ENCODE measurements at places on chromosomes 13 and 19. TPM values are rescaled to one million over a fixed set of nuclear protein-coding genes. Genes with fewer than 3 reads are reported as not detected.

DNA sequence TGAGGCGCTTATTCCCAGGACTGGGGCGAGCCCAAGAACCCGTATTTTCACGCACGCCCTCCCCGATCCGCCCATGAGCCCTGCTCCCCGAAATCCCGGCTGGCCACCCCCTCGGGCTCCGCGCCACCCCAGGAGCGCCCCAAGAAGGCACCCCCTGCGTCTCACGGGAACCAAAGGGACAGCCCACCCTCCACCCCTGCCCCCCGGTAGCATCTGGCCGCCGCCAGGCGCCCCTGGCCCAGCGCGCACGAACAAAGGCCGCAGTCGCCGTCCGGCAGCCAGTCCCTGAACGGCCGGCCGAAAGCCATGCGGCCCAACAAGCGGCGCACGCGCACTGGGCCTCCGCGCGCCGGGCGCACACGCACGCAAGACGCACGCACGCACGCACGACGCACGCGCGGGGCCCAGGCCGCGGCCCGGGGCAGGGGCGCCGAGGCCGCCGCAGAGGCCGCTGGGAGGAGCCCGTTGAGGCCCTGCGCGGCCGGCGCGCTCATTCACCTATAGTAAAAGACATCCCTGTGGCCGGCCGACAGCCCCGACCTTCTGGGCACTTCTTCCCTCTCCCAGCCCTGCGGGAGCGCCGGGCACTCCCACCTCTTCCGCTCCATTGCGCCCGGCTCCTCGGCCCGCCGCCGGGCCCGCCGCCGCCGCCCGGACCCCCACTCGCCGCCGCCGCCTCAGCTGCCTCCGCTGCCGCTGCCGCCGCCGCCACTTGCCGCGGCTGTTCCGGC lies 476 bp downstream of the MBD3 start:
- peak overlapping the region; percentile 89 for H3K4me3 ChIP-seq
- H3K27ac ChIP-seq, result peak overlapping the region; percentile 84
- peak; percentile 22 for DNase-seq
- H3K36me3 ChIP-seq, result peaks cover 8% of the 10 kb centered on the region
- H3K4me1 ChIP-seq, result peaks cover 17% of the 10 kb centered on the region

GRCh38 chr19:18385675-18386542 lies at the start of gene GDF15:
GDF15 (plus strand) TSS chr19:18386158; CDS start chr19:18386190, 32 bp downstream.
- DNase-seq, result no peak
- H3K4me3 ChIP-seq, result no peak within 1 kb of the TSS
- H3K27me3 ChIP-seq, result no peaks in the 10 kb centered on the region
- no peaks in the 10 kb centered on the region for H3K36me3 ChIP-seq
- peaks cover 3% of the 10 kb centered on the region for H3K4me1 ChIP-seq

- H3K4me1 ChIP-seq, result no peaks in the 10 kb centered on the region
- DNase-seq, result no peak
- H3K36me3 ChIP-seq, result no peaks in the 10 kb centered on the region
- H3K27me3 ChIP-seq, result no peaks in the 10 kb centered on the region
- H3K4me3 ChIP-seq, result no peak overlapping the region
Measured at GRCh38 chr13:34886987-34887386, 55.1 kb upstream of the NBEA start.

DNA sequence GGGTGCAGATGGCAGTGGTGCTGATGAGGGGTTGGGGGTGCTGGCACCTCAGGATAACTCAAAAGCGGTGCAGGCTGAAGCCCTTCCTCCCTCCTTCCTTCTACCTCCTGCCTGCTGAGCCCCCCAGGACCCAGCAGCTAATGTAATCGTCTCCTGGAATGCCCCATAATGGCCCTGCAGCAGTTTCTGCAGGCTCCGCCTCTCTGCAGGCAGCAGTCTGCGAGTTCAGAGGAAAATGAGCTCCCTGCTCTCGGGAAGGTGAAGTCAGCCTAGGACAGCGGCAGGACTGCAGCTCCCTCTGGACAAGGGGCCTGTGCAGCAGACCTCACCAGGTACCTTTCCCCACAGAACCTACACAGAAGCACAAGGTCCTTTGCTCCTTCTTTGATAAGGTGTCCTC lies 130.9 kb downstream of the ZDHHC20 start:
- H3K4me3 ChIP-seq, result no peak overlapping the region
- no peaks in the 10 kb centered on the region for H3K36me3 ChIP-seq
- no peak overlapping the region for H3K27ac ChIP-seq
- H3K27me3 ChIP-seq, result no peaks in the 10 kb centered on the region
- no peak for DNase-seq

DNA sequence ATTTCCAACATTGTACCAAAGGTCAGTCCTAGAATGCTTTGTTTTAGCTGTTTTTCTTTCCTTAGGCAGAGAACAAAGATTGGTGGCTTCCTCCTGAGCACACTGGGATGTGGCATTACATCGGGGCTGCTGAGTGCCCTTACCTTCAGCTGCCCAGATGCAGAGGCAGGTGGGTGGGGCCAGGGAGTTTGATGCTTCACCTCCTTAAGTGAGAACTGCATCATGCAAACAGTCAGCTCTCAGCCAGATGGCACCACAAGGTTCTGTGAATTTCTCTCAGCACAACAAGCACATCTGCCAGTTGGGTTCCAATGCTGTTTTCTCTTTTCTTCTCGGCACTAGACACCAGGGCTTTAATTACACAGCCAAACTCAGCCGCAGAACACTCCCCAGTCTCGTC lies 87.4 kb upstream of the UBL3 start:
- H3K27me3 ChIP-seq, result no peaks in the 10 kb centered on the region
- H3K4me3 ChIP-seq, result no peak overlapping the region
- no peaks in the 10 kb centered on the region for H3K4me1 ChIP-seq
- no peak overlapping the region for H3K27ac ChIP-seq

GRCh38 chr13:43360171-43360570 lies 336.8 kb downstream of the DNAJC15 start:
- H3K27ac ChIP-seq, result no peak overlapping the region
- no peaks in the 10 kb centered on the region for H3K36me3 ChIP-seq
- no peaks in the 10 kb centered on the region for H3K27me3 ChIP-seq
- no peak for DNase-seq

DNA sequence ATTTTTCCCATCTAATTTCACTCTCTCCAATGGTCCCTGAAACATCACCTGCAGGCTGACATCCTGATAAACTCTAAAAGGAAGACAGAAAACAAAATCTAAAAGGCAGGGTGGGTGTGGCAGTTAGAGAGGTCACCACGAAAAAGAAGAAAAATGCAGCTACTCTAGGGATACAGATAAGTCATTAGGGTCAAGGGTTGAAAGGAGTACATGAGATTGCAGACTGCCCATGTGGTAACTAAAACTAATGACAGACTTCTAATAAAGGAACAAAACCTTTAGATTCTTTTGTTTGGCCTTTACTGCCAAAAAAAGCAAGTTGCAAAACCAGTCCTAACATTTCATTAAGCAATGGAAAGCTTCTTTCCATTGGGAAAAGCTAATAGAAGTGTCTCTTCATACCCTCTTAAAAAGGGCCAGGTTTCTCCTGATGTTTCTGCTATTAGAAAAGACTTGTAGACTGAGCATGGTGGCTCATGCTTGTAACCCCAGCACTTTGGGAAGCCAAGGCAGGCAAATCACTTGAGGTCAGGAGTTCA lies 31.0 kb downstream of the THSD1 start:
- H3K36me3 ChIP-seq, result peaks cover 6% of the 10 kb centered on the region
- no peaks in the 10 kb centered on the region for H3K27me3 ChIP-seq
- H3K4me1 ChIP-seq, result no peaks in the 10 kb centered on the region
- H3K4me3 ChIP-seq, result no peak overlapping the region
- no peak overlapping the region for H3K27ac ChIP-seq

GRCh38 chr13:46698910-46699460 lies 98.0 kb downstream of the ESD start:
- peak overlapping the region; percentile 47 for H3K27ac ChIP-seq
- no peaks in the 10 kb centered on the region for H3K27me3 ChIP-seq
- H3K36me3 ChIP-seq, result peaks cover 35% of the 10 kb centered on the region
- DNase-seq, result no peak
- H3K4me3 ChIP-seq, result peak overlapping the region; percentile 1

DNA sequence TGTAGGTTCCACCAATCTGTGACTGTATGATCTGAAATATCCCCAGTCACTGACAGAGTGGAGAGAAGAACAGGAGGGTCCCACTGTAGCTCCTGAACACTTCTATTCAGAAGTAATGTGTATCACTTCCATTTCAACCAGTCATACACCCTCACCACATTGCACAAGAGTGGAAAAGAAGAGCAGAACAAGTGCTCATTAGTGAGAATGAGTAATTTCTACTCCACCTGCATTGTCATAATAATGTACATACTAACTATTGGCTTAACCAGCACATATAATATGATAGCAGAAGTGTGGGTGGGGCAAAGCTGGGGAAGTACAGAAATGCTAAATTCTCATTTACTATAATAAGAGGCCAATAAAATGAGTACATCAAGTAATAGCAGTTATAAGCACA lies 342.7 kb downstream of the LMO7 start:
- H3K27me3 ChIP-seq, result no peaks in the 10 kb centered on the region
- no peaks in the 10 kb centered on the region for H3K4me1 ChIP-seq
- no peak overlapping the region for H3K4me3 ChIP-seq

- H3K4me3 ChIP-seq, result no peak overlapping the region
- no peak for DNase-seq
- H3K27ac ChIP-seq, result no peak overlapping the region
- H3K4me1 ChIP-seq, result no peaks in the 10 kb centered on the region
Measured at GRCh38 chr13:76656056-76656455, 230.1 kb downstream of the KCTD12 start.

DNA sequence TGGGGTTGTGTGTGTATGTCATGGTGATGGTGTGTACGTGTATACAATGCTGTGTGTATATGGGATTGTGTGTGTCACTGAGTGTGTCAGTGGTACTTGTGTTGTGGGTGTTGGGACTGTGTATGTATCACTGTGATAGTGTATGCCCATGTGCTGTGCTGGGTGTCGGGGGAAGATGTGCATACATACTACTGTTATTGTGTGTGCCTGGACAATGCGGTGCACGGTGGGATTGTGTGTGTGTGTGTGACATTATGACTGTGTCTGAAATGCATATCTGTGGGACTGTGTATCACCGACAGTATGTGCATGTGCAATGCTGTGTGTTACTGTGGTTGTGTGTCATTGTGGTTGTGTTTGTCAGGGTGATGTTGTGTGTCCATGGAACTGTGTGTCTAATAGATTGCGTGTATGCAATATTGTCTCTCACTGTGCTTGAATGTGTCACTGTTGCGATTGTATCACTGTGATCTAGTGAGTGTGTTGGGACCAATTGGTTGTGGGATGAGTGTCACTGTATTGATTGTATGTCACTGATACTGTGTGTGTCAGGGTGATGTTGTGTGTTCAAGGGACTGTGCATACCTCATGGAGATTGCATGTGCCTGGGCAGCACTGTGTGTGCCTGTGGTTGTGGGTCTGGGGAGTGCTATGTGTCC lies 11.0 kb upstream of the BBC3 start:
- H3K27me3 ChIP-seq, result no peaks in the 10 kb centered on the region
- peaks cover 27% of the 10 kb centered on the region for H3K4me1 ChIP-seq
- no peak overlapping the region for H3K4me3 ChIP-seq
- DNase-seq, result no peak
- H3K27ac ChIP-seq, result peak overlapping the region; percentile 58

- H3K27ac ChIP-seq, result no peak overlapping the region
- H3K36me3 ChIP-seq, result peaks cover 32% of the 10 kb centered on the region
- H3K27me3 ChIP-seq, result no peaks in the 10 kb centered on the region
- peaks cover 3% of the 10 kb centered on the region for H3K4me1 ChIP-seq
- no peak for DNase-seq
- no peak overlapping the region for H3K4me3 ChIP-seq
Measured at GRCh38 chr19:6734096-6734696, 3.2 kb downstream of the GPR108 start.

- H3K4me1 ChIP-seq, result no peaks in the 10 kb centered on the region
- no peak overlapping the region for H3K4me3 ChIP-seq
- DNase-seq, result no peak
- H3K27ac ChIP-seq, result no peak overlapping the region
- H3K36me3 ChIP-seq, result no peaks in the 10 kb centered on the region
Measured at GRCh38 chr13:42420304-42420703, 148.4 kb downstream of the AKAP11 start.

DNA sequence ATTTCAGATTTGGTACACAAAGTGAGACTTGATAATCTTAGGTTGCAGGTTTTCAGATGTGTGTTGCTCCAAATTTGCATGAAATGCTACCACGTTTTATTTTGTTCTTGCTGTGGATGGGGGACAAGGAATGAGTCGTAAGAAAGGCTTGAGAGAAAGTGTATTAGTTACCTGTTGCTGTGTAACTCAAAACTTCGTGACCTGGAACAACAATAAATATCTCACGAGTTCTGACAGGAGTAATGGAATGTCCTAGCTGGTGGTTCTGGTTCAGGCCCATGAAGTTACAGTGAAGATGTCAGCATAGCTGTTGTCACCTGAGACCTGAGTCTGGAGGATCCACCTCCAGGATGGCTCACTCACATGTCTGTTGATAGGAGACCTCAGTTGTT lies 1.2 kb downstream of the ZNF8 start:
- no peak overlapping the region for H3K27ac ChIP-seq
- no peaks in the 10 kb centered on the region for H3K4me1 ChIP-seq
- no peaks in the 10 kb centered on the region for H3K27me3 ChIP-seq
- no peak for DNase-seq
- peaks cover 22% of the 10 kb centered on the region for H3K36me3 ChIP-seq

GRCh38 chr19:16328824-16329482 lies 4.3 kb downstream of the KLF2 start:
- H3K27me3 ChIP-seq, result no peaks in the 10 kb centered on the region
- no peak for DNase-seq
- peaks cover 5% of the 10 kb centered on the region for H3K4me1 ChIP-seq
- H3K4me3 ChIP-seq, result no peak overlapping the region

GRCh38 chr19:41310033-41310831 lies at the start of gene CCDC97:
CCDC97 (plus strand) TSS chr19:41310172; CDS start chr19:41310311, 139 bp downstream.
- peak within 1 kb of the TSS; percentile 93 for H3K27ac ChIP-seq
- peak; percentile 89 for DNase-seq
- peak within 1 kb of the TSS; percentile 86 for H3K4me3 ChIP-seq
- no peaks in the 10 kb centered on the region for H3K27me3 ChIP-seq

- H3K4me1 ChIP-seq, result no peaks in the 10 kb centered on the region
- no peaks in the 10 kb centered on the region for H3K27me3 ChIP-seq
- H3K4me3 ChIP-seq, result no peak overlapping the region
- no peak for DNase-seq
- no peaks in the 10 kb centered on the region for H3K36me3 ChIP-seq
Measured at GRCh38 chr13:76175961-76176725, 540.0 kb downstream of the LMO7 start.

GRCh38 chr19:18895038-18895823 lies 727 bp downstream of the CERS1 start:
- H3K4me3 ChIP-seq, result peak overlapping the region; percentile 33
- H3K36me3 ChIP-seq, result peaks cover 16% of the 10 kb centered on the region
- H3K4me1 ChIP-seq, result peaks cover 8% of the 10 kb centered on the region
- no peak for DNase-seq
- no peak overlapping the region for H3K27ac ChIP-seq
- H3K27me3 ChIP-seq, result peaks cover 11% of the 10 kb centered on the region

GRCh38 chr13:111130116-111130508 lies 15.0 kb downstream of the ARHGEF7 start:
- no peaks in the 10 kb centered on the region for H3K4me1 ChIP-seq
- no peak for DNase-seq
- no peaks in the 10 kb centered on the region for H3K27me3 ChIP-seq
- no peak overlapping the region for H3K4me3 ChIP-seq

The SIGLEC12 gene
- total RNA-seq, result not detected

The KIR3DL2 gene
- not detected for total RNA-seq

The EPS8L1 gene
- not detected for total RNA-seq

The TYROBP gene
- 31.5 TPM for total RNA-seq

The KLK15 gene
- total RNA-seq, result not detected

The SIGLEC5 gene
- not detected for total RNA-seq

The MEDAG gene
- 98.8 TPM for total RNA-seq

The KCNRG gene
- 3.3 TPM for total RNA-seq

The MAG gene
- total RNA-seq, result not detected

The MISP3 gene
- total RNA-seq, result 6.0 TPM

The PSG7 gene
- total RNA-seq, result not detected

The PARP4 gene
- 15.8 TPM for total RNA-seq

The TRAPPC5 gene
- total RNA-seq, result 166 TPM
